ENCODE measurements at places on chromosomes 6 and 20.

DNA sequence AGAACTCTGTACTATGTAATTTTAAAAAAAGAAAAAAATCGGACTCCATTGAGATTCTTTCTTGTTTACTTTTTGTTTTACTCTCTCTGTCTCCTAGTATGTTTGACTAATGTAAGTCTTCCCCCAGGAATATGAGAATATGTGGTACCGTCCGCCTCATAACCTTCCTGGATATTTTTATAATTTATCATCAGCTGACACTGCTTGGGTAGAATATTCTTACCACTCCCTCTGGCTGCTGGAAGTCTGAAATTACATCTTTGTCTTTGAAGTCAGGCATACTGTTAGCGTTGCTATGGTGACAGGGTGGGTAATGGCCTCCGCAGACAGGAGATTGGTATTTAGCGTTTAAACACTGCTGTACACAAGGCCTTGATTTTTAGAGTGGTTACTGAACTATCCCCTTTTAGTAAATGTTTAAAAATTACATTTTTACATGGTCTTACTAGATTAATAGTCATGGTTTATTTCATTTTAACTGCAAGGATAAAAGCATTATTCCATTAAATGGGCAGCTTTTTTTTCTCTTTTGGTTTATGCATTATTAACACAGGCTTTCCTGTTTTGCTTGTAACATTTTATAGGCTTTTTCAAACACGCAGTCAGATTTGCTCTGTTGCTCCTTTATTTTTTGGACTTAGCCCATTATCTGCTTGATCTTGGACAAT lies 176.4 kb downstream of the ARID1B start:
- no peak for DNase-seq

GRCh38 chr20:50537546-50538201 lies 27.5 kb downstream of the PTPN1 start:
- DNase-seq = no peak

DNA sequence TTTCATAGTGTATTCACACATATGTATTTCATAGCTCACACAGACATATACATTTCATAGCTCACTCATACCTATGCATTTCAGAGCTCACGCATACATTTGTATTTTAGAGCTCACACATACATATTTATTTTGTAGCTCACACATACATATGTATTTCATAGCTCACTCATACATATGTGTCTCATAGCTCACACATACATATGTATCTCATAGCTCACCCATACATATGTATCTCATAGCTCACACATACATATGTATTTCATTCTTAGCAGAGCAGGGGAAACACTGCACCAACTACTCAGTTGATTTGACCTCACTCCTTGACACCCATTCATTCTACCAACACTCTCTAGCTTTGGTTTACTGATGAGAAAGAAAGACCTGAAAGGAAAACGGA lies 713.6 kb downstream of the QKI start:
- DNase-seq = no peak

DNA sequence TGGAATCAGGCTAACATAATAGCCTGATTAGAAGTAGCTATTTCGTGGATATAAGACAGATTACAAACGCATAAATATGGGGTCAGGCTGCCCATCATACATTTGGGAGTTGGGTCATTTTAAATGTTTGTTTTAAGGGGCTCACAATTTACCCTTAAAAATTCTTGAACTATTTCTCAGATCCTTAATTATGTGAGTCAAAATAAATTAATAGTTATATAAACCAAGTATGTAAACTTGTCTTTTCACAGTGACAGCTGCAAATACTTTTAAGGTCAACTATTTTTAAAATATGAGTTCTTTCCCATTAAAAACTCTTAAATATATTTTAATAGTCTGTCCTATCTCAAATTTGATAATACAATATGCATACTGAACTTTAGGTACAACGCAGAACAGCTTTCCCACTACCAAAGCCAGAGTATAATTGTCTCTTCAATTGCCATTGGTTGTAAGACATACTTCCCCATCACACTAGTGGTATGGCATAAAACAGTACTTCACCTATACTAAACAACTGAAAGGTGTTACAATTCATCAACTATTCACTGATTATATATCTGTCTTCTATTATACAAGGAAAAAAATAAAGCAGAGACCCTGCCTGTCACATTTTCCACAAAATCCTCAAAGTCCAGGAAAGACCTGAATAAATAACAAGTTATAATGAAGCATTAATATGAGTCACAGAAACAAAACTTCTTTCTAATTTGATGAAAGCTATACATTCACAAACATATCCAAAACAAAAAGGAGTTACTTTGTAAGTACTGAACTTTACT lies 80.8 kb upstream of the COL21A1 start:
- DNase-seq = no peak

DNA sequence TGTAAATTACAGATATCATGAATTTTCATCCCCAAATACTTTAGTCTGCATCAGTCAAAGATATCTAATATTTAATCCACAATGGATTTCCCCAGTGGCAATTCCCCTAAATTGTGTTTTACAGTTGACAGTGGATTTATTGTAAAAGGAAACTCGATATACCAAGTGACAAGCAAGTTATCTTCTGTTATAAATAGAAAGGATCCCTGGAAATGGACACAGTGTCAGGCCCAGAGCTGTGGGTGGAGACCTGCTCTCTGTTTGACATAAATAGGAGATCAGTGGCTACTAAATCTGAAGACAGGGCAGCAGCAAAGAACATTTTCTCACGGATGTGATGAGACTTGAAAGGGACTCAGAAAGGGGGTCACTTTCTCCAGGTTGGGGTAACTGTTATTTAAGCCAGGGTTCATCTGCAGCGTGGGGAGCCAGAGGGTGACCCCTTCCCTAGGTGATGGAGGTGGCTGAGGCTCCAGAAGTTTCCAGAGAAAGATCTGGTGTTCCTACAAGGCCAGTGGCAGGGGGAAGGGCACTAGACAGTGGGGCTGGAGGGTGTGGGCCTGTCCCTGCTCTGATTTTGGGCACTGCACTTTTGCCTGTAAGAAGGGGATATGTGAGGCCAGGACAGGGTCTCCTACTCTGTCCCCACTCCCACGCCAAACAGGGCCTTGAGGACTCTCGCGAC lies 12.3 kb upstream of the FAM110A start:
- no peak for DNase-seq

- no peak for DNase-seq
Observed at GRCh38 chr6:137921823-137922222, 54.8 kb downstream of the TNFAIP3 start.

DNA sequence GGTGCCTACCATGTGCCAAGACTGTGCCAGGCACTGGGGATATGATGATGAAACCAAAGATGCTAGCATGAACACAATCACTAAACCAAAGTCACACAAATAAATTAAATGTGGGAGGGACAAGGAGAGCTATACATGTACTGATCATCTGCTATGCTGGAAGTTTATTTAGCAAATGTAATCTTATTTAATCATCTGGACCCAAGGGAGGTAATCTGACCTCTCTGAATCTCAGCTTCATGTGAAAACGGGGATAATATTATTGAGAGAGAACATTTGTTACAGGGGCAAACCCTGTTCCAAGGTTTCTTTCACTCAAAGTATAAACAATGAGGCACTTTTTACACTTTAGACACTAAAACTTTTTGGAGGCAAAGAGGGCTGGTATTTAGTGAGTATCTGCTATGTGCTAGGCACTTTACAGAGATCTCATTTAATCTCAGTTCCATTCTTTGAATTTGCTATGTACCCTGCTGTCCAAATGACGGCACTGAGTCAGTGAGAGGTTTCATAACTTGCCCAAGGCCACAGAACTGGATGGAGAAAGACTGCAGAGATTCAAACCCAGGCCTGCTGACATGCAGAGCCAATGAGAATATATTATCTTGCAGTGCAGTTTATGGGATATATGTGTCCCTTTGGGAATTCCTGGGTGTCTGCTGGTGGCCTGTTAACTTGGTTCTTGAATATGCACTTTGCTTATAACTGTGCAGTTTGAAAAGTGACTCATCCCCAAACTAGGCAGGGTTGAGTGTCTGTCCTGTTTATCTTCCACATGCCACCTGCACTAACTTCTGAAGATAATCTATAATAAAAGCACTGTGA lies 3.3 kb upstream of the ASXL1 start:
- no peak for DNase-seq

- no peak for DNase-seq
Observed at GRCh38 chr20:2656471-2657117, 4.2 kb downstream of the NOP56 start.

DNA sequence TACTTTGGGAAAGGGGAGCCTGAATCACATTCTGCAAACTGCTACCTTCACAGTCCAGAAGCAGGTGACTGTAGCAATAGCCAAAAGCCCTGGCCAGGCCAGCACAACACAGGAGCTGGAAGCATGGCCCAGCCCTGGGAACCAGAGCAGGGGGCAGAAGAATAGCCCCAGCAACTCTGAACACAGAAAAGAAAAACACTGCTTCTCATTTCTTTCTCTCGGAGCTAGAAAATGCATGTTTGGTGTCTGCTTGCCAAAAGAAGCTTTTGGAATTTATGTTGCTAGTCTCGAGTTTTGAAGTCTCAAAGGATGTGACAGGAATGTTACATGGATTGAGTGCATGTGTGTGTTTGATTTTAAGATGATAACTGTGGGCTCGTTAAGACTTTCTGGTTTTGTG lies 79.8 kb upstream of the SCAF8 start:
- DNase-seq = no peak
